ENCODE measurements at places on chromosomes 12 and 14.

DNA sequence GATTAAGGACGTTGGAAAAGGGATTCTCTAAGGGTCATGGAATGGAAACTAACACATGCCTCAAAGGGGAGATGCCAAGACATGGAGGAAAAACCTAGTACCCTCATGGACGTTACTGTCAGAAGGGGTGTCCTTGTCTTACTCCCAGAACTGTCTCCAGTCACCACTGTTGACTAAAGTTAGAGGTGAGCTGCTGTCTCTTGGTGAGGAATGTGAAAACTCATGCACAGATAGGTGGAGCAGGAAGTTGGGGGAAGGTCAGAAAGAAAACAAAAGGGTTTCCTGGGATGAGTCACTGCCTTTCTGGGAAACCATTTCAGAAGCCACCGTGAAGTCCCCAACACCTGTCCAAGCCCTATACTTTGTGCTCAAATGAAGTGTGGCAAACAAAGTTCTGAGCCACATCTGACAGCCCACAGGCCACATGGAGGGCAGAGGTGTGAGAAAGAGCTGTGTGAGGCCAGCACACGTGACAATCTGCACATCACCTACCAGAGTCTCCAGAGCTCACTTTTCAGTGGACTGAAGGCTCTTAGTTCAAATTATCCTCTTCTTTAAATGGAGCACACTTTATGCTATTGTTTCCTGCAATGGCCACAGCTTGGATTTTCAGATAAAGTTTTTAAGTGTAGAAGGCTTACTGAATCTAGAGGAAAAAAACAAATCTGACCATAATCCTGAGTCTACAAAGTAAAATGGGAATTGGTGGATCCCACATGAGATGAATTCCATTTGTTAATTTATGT, 92.9 kb upstream of the EGLN3 start:
- DNase-seq = no peak

DNA sequence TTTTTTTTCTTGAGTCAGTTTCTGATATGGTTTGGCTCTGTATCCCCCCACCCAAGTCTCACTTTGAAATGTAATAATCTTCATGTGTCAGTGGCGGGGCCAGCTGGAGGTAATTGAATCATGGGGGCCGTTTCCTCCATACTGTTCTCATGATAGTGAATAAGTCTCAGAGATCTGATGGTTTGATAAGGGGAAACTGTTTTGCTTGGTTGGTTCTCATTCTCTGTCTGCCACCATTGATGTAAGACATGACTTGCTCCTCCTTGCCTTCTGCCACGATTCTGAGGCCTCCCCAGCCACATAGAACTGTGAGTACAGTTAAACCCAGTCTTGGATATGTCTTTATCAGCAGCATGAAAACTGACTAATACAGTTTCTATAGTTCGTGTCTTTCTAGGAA, 42.9 kb downstream of the WNK1 start:
- DNase-seq = no peak

DNA sequence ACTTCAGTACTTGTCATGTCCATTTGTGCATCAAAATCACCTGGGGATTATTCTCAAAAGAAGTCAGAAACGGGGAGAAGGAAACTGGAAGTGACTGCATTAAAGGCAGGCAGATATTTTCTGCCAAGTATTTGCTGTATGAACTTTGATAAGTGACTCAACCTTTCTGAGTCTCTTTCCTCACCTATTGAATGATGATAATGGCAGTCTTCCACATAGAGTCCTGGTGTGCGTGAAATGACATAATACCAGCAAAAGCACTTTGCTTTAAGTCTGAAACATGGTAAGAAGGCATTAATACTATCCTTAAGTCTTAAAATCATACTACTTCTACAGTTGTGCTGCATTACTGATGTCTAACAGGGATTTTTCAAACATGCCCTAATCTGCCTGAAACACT, 278.5 kb downstream of the ADAMTS20 start:
- no peak for DNase-seq

- DNase-seq = no peak
Measured at GRCh38 chr12:69639400-69640016, 28.8 kb upstream of the LRRC10 start.

Measured in ascending aorta (tissue), 2 donors.